ENCODE measurements at places on chromosomes 4 and X.

- no peak for DNase-seq
These were observed 54.7 kb downstream of the CNGA2 start for GRCh38 chrX:151789179-151789800.

DNA sequence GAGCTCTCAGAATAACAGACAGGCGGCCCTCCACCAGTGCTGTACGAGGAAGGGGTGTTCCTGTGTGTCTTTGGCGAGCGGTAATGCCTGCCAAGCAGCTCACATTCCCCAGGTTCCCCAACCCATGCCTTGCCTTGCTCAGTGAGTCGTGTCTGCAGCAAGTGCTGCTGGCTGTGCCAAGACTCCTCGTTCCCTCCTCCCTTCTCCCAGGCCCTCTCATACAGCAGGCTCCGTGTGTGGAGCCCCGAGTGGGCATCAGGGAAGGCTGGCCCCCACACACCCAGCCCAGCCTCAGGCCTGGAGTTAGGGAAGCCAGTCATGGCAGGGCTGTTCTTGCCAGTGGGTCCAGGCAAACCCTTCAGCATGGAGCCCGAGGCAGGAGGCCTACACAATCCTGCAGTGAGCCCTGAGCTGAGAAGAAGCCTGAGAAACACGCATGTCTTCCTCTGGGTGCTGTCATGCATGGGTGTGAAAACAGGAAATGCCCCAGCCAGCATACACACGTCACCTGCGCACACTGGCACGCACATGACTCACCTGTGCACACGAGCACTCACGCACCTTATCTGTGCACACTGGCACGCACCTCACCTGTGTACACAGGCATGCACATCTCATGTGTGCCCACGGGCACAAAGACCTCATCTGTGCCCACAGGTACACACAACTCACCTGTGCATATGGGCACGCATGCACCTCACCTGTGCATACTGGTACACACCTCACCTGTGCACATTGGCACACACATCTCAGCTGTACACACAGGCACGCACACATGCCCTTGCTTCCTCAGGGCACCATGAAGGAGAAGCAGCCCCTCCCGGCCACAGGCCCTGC, 238.7 kb downstream of the DHRSX start:
- no peak for DNase-seq

DNA sequence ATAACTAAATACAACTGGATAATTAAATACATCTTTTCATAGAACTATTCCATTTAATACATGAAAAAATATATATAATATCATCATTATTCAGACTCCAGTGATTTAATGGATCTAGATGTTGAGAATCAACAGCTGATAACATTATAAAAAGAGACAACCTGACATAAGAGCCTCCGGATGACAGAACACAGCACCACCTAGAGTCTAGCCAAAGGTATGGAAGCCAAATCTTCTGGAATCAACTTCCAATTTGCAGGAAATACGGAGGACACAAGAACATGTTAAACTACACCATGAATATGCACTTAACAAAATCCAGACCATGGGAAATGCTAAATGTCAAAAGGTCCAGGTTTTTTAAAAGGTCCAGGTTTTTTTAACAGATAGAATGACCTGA, 55.0 kb downstream of the LRBA start:
- DNase-seq: no peak

GRCh38 chrX:64184396-64184795, 21.1 kb downstream of the AMER1 start:
- DNase-seq: no peak

GRCh38 chr4:140141210-140141835, 12.7 kb downstream of the MAML3 start:
- no peak for DNase-seq

- no peak for DNase-seq
These were observed 139.8 kb downstream of the WDFY3 start for GRCh38 chr4:84826681-84827080.

GRCh38 chr4:125390126-125390525, 75.4 kb downstream of the FAT4 start:
- no peak for DNase-seq

DNA sequence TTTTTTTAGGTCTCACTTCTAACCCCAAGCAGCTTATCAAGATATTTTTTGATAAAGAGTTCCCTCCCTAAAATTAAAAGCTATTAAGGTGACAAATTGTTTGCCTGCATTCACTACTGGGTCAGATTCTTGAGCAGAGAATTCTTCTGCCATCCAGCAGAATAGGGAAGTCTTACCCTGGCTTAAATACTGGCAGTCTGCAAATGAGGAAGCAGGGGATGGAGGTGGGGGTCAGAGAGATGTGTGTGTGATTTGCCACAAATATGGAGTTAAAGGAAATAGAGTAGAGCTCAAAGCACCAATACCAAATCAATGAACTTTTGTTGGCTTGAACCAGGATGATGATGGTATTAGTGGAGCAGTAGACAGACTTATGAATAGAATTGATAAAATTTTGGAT, 122.2 kb downstream of the ANXA5 start:
- no peak for DNase-seq

DNA sequence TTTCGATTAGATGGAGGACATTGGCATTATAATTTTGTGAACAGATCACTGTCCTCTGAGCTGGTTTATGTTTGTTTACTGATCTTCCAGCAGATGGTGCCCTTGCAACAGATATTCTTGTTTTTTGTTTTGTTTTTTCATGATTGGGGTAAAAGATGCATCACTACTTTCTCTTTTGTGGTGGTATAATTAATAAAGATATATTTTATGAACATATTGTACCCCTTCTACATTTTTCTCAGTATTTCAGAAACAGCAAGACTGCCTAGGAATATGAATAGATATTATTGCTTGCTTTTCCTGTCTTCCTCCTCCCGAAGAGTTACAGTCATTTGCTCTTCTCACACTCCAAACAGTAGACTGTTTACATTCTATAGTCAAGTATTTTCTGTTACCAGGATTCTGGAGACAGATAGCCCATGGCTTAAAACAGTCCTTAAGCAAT, 905.2 kb downstream of the TRAM1L1 start:
- no peak for DNase-seq

GRCh38 chrX:802846-803245, 172.3 kb downstream of the SHOX start:
- DNase-seq: no peak

DNA sequence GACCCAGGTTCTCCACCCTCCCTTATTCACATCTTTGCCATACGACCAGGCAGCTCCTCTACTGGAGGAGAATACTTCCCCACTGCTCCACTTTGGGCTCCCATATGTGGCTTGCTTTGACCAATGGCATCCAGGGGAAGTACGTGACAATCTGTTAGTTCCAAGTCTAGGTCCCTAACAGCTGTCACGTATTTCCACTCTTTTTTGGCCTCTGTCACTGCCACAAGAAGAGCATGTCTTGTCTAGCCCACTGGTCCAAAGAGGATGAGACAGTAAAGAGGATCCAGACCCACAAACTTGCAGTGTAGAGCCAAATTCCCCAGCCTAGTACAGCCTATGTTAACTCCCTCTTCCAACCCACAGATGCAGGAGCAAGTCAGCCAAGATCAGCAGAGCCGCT, 49.7 kb upstream of the GATB start:
- no peak for DNase-seq

- no peak for DNase-seq
These were observed 2.4 kb upstream of the PCDH10 start for GRCh38 chr4:133146574-133147241.

- no peak for DNase-seq
These were observed 58.4 kb upstream of the NKX1-1 start for GRCh38 chr4:1464581-1465171.

GRCh38 chr4:189096717-189097116, 844.0 kb upstream of the FRG1 start:
- no peak for DNase-seq

- no peak for DNase-seq
These were observed 124.9 kb downstream of the RELL1 start for GRCh38 chr4:37561196-37561802.

GRCh38 chr4:26289401-26289800, 31.4 kb upstream of the RBPJ start:
- no peak for DNase-seq

GRCh38 chr4:170420255-170420693, 330.5 kb upstream of the AADAT start:
- DNase-seq: no peak

GRCh38 chr4:123807866-123808265, 411.3 kb downstream of the SPRY1 start:
- no peak for DNase-seq

DNA sequence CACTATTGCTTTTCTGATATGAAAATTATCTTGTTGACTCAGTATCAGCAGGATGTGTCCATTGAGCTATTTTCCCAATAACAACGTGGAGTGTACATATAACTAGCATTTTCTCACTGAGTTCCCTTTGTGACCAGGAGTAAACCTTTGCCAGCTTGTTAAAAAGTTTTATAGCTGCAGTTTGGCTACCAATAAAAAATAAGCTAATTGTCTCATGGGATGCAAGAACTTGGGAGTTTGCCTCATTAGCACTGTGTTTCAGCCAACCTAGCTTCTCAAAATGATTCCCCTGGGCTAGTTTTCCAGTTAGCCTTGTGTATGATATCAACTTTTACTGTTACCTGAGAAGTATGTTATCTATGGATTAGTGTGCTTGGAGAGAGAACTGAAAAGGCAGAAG, 24.9 kb upstream of the ANXA5 start:
- no peak for DNase-seq

- DNase-seq: no peak
These were observed 20.5 kb upstream of the FAM193A start for GRCh38 chr4:2515830-2516550.

DNA sequence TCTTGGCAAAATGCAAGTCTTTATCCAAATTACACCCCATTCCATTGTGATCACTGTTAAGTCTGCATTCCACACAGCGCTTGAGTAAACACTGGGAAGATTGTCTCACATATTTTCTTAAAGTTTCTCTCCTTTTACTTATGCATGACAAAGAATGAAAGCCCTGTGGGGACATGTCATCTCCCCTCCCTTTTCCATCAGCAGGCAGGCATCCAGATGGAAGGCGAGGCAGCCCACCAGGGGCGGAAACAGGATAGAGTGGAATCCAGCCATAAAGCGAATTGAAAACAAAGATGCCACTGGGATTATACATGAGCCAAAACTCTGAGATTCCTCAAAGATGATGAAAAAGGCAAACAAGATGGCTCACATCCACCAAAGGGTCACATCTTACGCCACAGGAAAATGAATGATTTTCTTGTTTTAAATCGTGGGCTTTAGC, 78.2 kb downstream of the AFAP1 start:
- no peak for DNase-seq

DNA sequence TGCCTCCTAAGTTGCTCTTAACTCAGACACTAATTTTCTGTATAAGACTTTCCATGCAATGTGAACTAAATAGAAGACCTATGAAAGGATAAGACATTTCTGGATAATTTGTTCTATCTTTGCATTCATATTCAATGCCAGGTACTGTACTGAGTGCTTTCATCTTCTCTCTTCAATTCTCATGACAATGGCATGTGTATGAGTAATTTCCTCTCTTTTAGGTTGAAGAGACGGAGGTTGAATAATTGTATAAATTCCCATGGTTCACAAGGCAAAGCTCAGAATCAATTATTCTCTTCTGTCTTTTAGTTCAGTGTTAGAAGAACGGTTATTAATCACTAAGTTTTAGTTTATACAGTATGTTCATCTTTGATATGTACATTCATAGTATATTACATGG, 29.3 kb upstream of the CFAP299 start:
- DNase-seq: no peak

DNA sequence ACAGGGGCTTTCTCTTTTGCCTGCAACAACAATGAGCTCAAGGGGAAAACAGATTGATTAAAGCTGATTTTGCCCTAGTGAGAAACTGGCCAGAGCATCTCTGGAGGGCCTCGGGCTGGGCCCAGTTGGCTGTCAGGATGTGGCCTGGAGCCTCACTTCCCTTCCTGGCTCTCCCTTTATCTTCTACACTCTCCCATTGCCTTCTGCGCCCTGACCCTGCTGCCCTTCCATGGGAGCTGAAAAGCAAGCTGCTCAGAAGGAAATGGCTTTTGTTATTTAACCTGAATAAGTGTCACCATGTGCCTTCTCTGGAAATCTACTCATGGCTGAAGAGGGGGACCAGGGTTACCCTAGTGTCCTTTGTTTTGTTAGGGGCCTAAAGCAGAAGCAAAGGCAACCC, 43.8 kb downstream of the NHSL2 start:
- DNase-seq: no peak

DNA sequence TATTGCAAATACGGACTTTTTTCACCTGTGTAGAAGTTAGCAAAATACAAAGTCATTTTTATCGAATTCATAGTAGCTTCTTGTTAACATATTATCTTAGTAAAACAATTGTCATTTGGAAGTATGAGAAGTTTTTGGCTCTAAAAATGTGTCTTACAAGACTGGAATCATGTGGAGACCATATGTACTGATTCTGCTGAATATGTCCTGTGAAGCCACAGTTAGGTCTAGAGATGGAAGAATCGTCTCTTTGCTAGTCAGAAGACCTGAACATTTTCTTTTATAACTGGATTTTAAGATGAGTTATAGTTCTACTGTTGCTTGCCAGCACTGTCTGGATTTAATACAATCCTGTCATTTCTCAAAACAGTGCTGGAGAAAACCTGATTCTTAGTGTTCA, 29.0 kb downstream of the TMEM165 start:
- no peak for DNase-seq

DNA sequence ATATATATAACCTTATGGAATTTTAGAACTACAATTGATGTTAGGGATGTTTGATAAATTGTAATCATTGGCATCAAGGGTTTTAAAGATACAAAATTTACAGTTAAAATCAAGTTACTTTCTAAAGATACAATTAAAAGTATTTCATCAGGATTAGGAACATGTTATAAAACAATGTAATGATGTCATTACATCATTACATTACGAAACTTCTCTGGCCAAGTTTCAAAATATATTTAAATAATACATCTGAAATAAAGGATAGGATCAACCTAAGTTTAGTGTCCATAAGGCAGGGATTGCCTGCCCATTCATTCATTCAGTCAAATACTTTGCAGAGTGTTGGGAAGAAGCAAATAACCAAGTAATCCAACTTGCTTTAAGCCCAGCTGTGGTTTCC, 75.1 kb downstream of the TENM3 start:
- DNase-seq: no peak

- no peak for DNase-seq
These were observed 271.5 kb downstream of the LDB2 start for GRCh38 chr4:16626945-16627344.

GRCh38 chr4:120517966-120518365, 404.6 kb downstream of the PRDM5 start:
- DNase-seq: no peak

GRCh38 chr4:165905405-165906027, 32.5 kb downstream of the TLL1 start:
- no peak for DNase-seq

- DNase-seq: no peak
These were observed 91.0 kb upstream of the SH3RF1 start for GRCh38 chr4:169361756-169362155.

- no peak for DNase-seq
These were observed 39.2 kb upstream of the NMU start for GRCh38 chr4:55675196-55675793.

GRCh38 chr4:155999725-156000124, 46.1 kb upstream of the CTSO start:
- no peak for DNase-seq

All from stimulated activated CD4-positive, alpha-beta T cell treated with anti-CD3 and anti-CD28 coated beads, Interleukin-12 subunit alpha, Interleukin-12 subunit beta, amount 100 ng/mL, for 48 hours (primary cell).